ENCODE measurements at places on chromosomes 7 and 10. TPM values are rescaled to one million over a fixed set of nuclear protein-coding genes. Genes with fewer than 3 reads are reported as not detected.

GRCh38 chr7:81926-82756 lies 110.2 kb upstream of the FAM20C start:
- no peak for DNase-seq

DNA sequence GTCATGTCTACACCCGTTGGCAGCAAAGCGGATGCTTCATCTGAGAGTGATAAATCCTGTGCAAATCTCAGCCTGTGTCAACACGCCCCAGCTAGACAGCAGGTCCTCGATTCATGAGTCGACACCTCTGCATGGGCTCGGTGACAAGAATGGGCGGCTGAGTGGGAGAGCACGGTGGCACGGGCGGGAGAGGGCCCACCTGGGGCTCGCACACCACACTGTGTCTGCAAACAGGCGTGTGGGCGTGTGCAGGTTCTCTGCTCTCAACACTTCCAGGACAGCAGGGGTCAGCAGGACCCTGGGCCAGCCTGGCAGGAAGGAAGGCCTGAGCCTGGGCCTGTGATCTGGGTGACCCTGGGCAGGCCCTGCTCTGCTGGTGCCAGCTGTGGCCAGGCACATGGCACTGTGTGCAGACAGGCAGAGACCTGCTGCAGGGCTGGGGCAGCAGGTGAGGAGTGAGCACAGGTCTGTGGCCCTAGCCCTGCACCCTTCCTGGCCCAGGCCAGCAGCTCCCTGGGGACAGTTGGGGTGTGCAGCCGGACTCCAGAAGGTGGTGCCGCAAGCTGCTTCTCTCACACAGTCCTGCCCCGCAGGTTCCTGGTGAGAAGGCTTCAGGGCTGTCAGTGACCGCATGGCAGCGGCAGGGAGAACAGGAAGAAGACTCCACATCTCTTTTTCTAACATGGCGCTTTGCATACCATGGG lies 216.4 kb downstream of the ELFN1 start:
- DNase-seq, result no peak

- no peak for DNase-seq
These were observed 88.7 kb upstream of the MYL10 start for GRCh38 chr7:101717628-101718357.

CCL24 gene
- total RNA-seq, result not detected

FLNC gene
- total RNA-seq, result not detected

DNA sequence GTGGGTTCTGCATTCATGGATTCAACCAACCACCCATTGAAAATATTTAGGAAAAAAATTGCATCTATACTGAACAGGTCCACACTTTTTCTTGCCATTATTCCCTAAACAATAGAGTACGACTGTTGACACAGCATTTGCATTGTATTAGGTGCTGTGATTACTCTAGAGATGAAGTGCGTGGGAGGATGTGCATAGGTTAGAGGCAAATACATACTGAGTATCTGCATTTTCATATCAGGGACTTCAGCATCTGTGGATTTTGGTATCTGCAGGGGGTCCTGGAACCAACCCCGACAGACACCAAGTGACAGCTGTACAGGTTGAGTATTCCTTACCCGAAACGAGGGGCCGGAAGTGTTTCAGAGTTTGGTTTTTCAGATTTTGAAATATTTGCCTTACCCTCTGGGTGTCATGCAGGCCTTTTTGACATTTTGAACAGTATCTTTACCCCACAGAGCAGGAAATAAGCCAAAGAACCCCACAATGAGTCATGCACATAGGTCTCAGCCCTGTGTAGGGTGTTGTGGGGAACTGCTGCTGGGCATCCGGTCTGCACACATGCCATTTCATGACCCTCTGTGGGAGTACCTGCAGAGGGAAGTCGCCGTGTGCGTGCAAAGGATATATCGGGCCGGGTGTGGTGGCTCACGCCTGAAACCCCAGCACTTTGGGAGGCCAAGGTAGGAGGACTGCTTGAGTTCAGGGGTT lies 14.5 kb downstream of the NUDT5 start:
- DNase-seq, result no peak

DNA sequence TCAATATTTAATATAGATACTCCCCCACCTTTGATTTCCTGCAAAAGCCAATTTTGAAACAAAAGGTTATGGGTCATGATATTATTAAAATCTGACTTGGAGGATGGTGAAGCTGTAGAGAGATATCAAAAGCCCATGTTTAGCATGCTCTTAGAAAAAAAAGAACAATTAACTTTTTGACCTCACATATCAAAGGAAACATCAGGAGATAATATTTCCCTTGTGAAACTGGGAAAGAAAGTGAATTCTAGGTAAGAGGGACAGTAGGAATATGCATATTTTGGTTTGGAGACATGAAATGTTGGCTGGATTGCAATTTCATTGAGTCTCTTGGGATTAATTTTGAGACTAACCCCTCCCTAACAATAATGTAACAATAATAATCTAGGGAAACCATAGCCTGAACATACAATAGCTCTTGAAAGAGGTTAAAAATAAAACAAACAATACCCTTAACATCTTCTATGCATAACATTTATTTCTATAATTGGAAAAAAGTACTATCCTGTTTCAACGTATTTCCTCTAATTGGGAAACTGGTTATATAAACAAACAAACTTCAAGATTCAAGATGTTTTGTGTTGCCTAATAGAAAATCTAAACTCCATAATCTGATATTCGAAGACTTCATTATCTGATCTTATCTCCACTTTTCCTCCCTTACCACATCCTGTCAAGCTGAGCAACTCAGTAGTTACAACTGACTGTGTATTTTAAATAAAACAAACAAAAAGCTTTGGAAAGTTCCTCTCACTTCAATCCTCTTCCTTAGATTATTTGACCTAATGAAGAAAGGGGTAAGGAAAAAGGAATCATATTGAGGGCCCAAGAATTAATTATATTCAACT lies 14.8 kb downstream of the TMEM26 start:
- no peak for DNase-seq

All from Karpas-422 (cell line).